ENCODE measurements at places on chromosomes 1 and 21.

DNA sequence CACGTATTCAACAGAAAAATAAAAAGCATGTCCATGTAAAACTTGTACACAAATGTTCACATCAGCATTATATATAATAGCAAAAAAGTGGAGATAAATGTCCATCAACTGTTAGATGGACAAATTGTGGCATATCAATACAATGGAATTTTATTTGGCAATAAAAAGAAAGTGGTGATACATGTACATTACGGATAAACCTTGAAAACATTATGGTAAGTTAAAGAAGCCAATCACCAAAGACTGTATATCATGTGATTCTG is 76.9 kb downstream of the EIF4G3 start:
- DNase-seq, result no peak

DNA sequence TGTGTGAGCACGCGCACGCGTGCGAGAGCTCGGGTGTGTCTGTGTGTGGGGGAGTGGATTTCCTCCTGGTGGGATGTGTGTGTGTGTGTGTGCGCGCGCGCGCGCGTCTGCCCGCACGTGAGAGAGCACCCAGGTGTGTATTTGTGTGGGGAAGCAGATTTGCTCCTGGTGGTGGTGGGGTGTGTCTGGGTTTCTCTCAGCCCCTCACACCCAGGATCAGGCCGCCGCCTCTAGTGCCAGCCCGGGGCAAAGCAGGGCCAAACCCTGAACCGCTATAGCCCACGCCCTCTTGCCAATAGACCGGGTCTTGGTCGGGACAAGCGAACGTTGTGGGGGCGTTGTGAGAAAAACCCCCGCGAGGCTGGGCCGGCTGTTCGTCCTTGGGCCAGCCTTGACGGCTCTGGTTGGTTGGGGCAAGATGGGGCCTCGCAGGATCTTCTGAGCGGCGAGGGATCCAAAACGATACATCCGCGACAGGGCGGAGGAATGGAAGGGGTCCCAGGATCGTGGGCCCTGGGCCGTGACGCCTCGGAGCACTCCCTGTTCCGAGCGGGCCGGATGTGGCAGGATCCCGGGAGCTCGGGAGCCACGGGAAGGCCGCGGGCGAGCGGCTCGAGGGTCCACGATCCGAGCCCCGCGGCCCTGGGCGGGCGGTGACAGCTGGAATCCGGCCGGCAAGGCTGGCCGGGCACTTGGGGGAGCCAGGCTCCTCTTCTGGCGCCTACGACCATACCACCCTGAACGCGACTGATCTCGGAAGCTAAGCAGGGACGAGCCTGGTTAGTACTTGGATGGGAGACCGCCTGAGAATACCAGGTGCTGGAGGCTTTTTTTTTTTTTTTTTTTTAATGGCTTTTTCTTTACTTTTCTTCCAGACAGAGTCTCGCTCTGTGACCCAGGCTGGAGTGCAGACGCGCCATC is 68.2 kb downstream of the RNF187 start:
- DNase-seq, result no peak

DNA sequence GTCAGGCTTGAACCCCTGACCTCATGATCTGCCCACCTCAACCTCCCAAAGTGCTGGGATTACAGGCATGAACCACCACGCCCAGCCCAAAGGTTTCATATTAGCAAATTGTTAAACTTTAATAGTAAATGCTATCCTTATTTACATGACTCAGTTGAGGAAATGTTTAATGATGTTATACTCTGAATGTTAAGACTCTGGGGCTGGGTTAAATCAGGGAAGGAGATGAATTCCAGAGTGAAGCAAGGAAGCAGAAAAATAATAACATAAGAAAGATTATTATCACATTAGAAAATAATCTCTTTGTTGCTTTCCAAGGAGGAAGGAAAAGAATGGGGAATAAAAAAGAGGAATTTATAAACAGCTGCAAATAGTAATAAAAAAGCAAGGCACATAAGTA is 105.3 kb downstream of the PTGS2 start:
- no peak for DNase-seq

DNA sequence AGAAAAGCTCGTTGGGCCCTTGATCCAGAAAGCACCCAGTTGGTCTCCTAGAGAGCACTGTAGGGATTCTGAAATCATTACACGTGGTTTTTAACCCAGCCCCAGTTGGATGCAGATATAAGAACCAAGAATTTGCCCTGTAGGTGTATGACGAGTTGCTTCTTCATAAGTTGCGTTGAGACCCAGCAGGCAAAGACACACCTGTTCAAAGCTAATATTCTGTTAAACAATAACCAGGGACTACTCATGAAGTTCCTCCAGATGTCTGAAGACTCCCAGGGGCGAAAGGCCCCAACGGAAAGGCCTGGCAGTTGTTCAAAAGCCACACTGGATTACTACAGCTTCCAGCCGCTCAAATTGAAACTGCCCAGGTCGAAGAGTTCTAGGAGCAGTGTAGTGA is 88.6 kb upstream of the HNRNPU start:
- no peak for DNase-seq

- DNase-seq, result no peak
Observed at GRCh38 chr1:62417351-62417999, 19.4 kb upstream of the USP1 start.

DNA sequence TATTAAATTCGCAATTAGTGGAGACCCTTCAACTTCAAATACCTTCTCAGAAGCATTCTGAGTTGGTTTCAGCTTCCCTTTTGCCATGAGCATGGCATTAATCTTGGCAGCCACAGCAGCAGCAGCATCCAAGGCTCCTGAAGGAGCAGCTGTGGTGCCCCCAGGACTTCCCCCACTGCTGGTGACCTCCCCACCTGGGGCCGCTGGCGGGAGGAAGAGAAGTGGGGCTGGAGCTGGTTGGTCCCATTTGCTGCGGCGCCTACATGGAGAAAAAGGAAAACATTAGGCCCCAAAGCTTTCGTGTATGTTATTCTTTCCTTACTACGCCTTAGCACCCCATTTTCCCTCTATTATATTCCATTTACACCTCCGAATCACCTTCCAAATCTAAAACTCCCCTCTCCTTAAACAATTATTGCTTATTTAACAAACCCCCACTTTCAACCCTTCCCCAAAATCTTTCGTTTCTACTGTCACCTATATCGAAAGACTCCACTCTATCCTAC is 569 bp downstream of the KHDC4 start:
- DNase-seq, result no peak

DNA sequence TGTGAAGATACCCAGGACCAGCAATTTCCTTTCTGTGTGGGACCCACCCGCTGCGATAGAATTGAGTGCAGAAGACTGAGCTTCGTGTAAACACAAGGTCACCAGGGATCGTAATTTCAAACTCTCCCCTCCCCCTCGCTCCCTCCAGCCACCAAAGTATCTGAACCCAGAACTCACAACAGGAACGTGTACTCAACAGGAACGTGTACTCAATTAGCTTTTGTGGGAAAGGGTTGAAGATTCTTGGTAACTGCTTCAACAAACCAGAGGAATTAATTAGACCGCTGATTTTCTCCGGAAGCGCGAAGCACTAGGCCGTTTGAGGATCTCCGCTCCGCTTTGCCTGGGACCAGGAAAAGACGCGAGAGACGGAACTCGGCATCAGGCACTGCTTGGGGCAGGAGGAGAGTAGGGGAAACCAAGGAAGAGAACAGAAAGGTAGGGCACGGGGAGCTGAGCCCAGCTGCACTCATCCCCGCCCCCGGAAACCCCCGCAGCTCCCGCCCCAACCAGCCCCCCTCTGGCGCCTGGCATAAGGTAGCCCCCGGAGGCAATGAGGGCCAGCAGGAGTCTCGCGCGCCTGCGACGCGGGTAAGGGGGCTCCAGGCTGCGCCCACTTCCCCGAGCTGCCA is 453 bp downstream of the DRAM2 start:
- peak; percentile 7 for DNase-seq

DNA sequence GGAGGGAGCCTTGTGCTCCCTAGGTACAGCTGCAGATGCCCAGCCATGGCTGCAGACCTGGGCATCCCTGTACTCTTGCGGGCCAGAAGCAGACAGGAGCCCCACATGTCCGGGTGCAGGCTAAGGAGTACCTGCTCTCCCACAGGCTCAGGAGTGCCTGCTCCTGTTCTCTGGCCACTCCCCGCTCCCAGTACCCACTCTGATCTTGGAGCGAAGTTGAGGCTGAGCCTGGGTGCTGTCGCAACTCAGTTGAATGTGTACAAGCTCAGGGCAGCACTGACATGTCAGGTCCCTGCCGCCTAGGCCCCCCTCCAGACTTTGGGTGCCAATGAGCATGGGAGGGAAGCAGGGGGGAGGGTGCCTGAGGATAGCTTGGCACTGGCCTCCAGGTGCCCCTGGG is 666.9 kb downstream of the PLPP3 start:
- no peak for DNase-seq

Data from activated gamma-delta T cell treated with Interleukin-2 at 50 U/mL for 16 hours (primary cell).